ENCODE measurements at places on chromosomes 5 and 9.

- no peak for DNase-seq
Measured at GRCh38 chr9:33837138-33837537, 20.2 kb downstream of the UBE2R2 start.

GRCh38 chr9:16830806-16831205, 39.7 kb downstream of the BNC2 start:
- DNase-seq, result no peak

DNA sequence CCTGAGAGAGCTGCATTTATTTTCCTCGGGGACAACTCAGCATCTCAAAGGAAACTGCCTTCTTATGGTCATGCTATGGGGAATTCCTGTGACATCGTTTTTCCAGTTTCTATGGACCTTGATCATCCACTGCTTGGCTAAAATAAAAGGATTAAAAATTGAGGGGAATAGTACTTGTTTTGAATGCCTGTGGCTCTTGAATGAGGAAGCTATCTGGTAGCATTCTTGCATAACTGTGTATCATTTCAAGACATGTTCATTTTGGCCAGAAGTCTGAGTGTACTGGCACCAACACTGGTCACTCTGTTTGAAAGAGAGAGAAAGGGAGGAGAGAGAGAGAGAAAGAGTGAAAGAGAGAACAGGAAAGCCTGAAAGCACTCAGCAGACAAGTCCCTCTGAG, 116.7 kb downstream of the DOCK2 start:
- no peak for DNase-seq

GRCh38 chr9:35728041-35728971, 3.7 kb downstream of the TLN1 start:
- DNase-seq, result peak; percentile 52

GRCh38 chr9:61666310-61666709, 476.5 kb downstream of the SPATA31A7 start:
- DNase-seq, result no peak

DNA sequence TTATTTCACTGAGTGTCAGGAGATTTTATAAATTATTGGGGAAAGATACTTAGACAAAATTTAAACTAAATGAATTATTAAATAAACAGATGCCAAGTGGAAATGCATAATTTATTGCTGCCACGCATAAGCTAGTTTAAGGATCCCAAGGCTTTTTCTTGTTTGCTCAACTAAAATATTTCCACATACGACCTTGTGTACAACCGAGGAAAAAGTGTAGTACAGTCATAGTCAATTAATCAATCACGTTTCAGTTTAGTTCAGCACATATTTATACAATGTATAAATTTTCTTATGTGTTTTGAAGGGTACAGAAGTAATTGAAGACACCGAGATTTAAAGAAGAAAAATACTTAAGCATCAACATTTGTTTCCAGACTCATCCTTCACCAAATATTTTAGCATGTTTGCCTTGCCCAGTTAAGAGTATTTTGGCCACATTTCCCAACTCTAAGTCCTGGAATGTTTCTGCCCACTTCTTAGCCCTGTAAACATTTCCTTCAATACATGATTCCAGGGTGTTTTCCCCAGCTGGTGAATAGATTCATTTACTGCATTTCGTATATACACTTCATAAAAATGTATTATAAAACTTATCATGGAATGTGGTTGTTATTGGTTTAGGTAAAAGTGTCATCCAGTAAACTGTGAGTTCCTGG, 652.9 kb downstream of the ELAVL2 start:
- no peak for DNase-seq

- no peak for DNase-seq
Measured at GRCh38 chr9:133141833-133142595, 21.0 kb upstream of the RALGDS start.

Data from WTC11 (cell line).